ENCODE measurements at places on chromosomes 2 and 18. TPM values are rescaled to one million over a fixed set of nuclear protein-coding genes. Genes with fewer than 3 reads are reported as not detected.

TTLL4 gene
- 7.8 TPM for polyA plus RNA-seq

ERFE gene
- 2.1 TPM for polyA plus RNA-seq

RNF144A gene
- 4.9 TPM for polyA plus RNA-seq

SPC25 gene
- 0.25 TPM for polyA plus RNA-seq

NCKAP1 gene
- polyA plus RNA-seq: 36.6 TPM

PLGLB2 gene
- polyA plus RNA-seq: 1.9 TPM

IL1F10 gene
- not detected for polyA plus RNA-seq
